ENCODE measurements at places on chromosomes 5 and 9.

DNA sequence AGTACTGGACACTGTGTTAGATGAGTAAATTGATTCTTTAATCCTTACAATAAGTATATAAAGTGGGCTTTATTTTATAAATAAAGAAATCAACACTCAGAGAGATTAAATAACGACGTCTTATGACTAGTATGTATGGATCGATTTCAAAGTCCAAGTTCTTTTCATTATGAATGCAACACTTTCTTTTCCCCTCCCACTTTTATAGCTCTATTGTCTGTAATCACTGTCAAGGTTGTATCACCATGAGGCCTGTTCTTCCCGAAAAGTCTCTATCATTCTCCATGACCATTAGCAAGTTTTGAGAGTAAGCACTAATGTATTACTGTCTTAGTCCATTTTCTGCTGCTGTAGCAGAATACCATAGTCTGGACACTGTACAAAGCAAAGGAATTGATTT lies 228.4 kb downstream of the TLR4 start:
- DNase-seq: no peak

- DNase-seq: peak; percentile 71
Measured at GRCh38 chr5:170265522-170265921, 32.1 kb downstream of the LCP2 start.

- no peak for DNase-seq
Measured at GRCh38 chr9:249025-249424, 34.4 kb downstream of the DOCK8 start.

DNA sequence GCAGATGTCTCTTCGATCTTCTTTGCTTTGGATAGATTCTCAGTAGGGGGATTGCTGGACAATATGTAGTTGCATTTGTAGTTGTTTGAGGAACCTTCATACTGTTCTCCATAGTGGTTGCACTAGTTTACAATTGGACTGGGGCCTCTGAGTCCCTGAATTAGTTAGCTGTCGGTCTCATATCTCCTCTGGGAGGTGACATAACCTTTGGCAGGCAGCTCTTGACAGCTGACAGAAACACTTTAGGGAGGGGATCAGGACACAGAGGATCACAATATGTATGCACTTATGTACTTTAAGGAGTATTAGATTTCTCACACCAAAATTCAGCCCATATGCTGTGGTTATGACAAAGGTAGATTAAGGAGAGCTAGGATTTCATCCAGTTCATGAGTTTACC lies 1279.9 kb upstream of the DMAC1 start:
- no peak for DNase-seq

- DNase-seq: no peak
Measured at GRCh38 chr5:135212361-135213026, 178.5 kb upstream of the PITX1 start.

DNA sequence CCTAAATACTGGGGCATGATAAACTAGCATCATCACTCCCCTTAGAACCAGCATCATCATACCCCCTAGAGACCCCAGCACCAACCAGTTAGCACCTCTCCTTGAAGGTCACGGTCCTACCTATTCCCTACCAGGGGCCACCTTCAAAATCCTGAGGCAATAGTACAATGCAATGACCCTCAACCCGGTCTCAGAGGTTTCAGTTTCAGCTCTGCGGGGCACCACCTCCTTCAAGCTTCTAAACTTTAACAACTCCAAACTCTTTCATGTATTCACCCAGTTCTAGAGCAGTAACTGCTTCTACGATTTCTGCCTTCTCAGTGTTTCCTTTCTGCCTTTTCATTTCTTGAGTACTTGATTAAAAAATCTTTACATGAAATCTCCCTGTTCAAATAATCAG lies 130.1 kb upstream of the EPB41L4A start:
- DNase-seq: no peak

- no peak for DNase-seq
Measured at GRCh38 chr9:7146582-7146981, 388.8 kb downstream of the KDM4C start.

DNA sequence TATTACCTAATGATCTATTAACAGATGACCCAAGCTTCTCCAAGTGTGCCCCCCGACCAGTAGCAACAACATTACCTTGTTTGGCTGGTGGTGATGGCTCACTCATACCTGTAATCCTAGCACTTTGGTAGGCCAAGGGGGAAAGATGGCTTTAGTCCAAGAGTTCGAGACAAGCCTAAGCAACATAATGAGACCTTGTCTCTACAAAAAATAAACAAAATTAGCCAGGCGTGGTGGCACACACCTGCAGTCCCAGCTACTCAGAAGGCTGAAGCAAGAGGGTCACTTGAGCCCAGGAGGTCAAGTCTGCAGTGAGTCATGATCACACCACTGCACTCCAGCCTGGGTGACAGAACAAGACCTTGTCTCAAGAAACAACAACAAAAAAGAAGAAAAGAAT lies 62.9 kb downstream of the GCNT1 start:
- DNase-seq: no peak

- no peak for DNase-seq
Measured at GRCh38 chr5:145243016-145243415, 592.1 kb downstream of the PRELID2 start.

- peak; percentile 81 for DNase-seq
Measured at GRCh38 chr9:34993502-34994259, 4.1 kb downstream of the DNAJB5 start.

- peak; percentile 58 for DNase-seq
Measured at GRCh38 chr9:127129718-127130085, 7.3 kb upstream of the ANGPTL2 start.

- DNase-seq: no peak
Measured at GRCh38 chr9:93949073-93949693, 6.0 kb downstream of the BARX1 start.

GRCh38 chr5:130222573-130222972 lies 318.3 kb downstream of the CHSY3 start:
- DNase-seq: no peak

DNA sequence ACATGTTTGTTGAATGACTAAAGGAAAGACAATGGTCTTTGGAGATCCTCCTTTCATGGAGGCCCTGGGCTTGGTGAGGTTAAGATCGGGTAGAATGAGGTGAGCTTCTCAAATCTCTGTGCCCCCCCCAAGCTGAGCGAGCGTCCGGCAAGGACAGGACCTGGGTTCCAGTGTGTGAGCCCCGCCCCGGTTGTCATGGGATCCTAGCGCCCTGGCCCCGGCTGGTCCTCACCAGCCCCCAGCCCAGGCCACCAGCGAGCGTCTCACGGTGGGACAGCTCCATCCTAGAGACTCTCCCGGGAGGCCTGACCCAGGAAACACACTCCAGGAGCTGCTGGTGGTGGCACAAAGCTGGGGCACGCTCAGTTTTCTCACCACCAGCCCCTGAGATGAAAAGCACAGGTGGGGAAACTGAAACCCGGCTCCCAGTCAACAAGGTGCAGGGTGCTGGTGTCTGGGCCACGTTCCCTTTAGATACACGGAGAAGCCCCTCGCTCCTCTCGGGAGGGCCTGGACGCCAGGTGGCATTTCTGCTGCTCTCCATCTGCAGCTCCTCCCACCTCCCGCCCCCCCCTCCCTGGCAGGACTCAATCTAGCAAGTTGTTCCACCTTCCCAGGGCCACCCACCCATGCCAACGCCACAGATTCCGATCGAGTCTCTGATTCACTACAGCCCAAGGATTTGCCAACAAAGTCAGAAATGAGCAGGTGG lies 131.3 kb upstream of the PPP1R26 start:
- DNase-seq: no peak

- no peak for DNase-seq
Measured at GRCh38 chr9:94135222-94135621, 51.0 kb downstream of the PTPDC1 start.

DNA sequence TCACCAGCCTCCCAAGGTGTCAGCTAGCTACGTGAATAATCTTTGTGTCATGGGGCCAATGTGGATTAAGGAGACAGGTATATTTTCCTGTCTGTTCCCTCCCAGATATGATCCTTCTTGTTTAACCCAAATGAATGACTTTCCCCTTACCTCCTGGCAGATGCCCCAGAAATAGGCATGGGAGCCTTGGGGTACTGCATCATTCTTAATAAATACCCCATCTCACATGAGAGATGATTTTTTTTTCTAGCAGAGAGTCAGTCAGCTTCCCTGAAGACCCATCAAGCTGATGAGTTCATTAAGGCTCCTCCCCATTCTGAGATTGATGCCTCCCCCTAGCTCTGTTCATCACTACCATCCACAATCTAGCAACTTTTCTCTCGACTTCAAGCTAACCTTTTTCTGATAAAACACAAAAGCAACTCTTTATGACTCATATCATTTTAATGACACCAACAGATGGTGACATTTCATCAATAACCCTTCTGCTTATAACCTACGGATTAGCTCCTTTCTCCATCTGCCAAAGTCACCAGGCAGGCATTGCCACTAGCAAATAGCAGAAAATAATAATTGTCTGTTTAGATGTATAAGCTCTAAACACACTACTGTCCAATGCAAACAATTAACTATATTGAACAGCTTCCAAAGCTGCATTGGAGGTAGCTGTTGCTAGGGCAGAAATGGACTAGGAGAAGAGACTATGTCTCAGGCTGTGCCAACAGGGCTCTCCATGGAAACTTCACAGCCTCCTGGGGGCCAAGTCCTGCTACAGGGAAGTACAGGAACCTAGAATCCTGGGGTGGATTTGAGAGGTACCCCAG lies 143.7 kb downstream of the ACER2 start:
- DNase-seq: no peak

Data from sciatic nerve (tissue), 2 donors.